ENCODE measurements at places on chromosomes 16 and 17. TPM values are rescaled to one million over a fixed set of nuclear protein-coding genes. Genes with fewer than 3 reads are reported as not detected.

Gene CES3
- 1.5 TPM for total RNA-seq

Gene SHMT1
- 44.7 TPM for total RNA-seq

Gene SLC5A11
- total RNA-seq = 0.40 TPM

Gene TSEN54
- total RNA-seq = 24.6 TPM

Gene ANKRD40CL
- total RNA-seq = not detected

Gene LSM12
- 53.9 TPM for total RNA-seq

Gene OXLD1
- total RNA-seq = 32.0 TPM

Gene ZNF624
- 2.7 TPM for total RNA-seq

Gene MED31
- 33.1 TPM for total RNA-seq

Gene CD300H
- total RNA-seq = 0.43 TPM

Gene CD300E
- total RNA-seq = not detected

Gene ABCA8
- total RNA-seq = 0.30 TPM

Gene PTGES3L
- 1.4 TPM for total RNA-seq

Gene KRTAP3-1
- total RNA-seq = not detected

Gene ABCA3
- total RNA-seq = 19.2 TPM

Gene SMIM36
- total RNA-seq = not detected

Gene HES7
- 2.5 TPM for total RNA-seq

Gene CCL14
- total RNA-seq = not detected

Gene VAT1L
- total RNA-seq = not detected

Gene SLC52A1
- total RNA-seq = 0.41 TPM

Gene ATP2A1
- total RNA-seq = 4.1 TPM

Gene TRAPPC2L
- 133 TPM for total RNA-seq

Gene CHST4
- total RNA-seq = not detected

Gene TAX1BP3
- total RNA-seq = 308 TPM

Gene CYB5B
- 195 TPM for total RNA-seq

Gene PARD6A
- 1.7 TPM for total RNA-seq

Gene NGFR
- 0.69 TPM for total RNA-seq

Gene ARHGDIG
- 2.9 TPM for total RNA-seq

Gene KRTAP9-4
- not detected for total RNA-seq

Gene QPRT
- 1.0 TPM for total RNA-seq

Gene CLEC3A
- total RNA-seq = not detected

Gene PRR15L
- 0.12 TPM for total RNA-seq

Gene KRTAP4-6
- not detected for total RNA-seq

Gene SLC12A3
- total RNA-seq = not detected

Gene AMDHD2
- 23.9 TPM for total RNA-seq

Gene SLC5A2
- total RNA-seq = 0.29 TPM

Gene TBC1D3
- not detected for total RNA-seq

Gene SCIMP
- not detected for total RNA-seq

Gene CDH15
- not detected for total RNA-seq

Gene SLC7A6
- total RNA-seq = 34.9 TPM

Gene TEDC2
- total RNA-seq = 23.5 TPM

Gene ZPBP2
- total RNA-seq = not detected

Gene GABARAP
- total RNA-seq = 700 TPM
